ENCODE measurements at places on chromosomes 16 and 17.

DNA sequence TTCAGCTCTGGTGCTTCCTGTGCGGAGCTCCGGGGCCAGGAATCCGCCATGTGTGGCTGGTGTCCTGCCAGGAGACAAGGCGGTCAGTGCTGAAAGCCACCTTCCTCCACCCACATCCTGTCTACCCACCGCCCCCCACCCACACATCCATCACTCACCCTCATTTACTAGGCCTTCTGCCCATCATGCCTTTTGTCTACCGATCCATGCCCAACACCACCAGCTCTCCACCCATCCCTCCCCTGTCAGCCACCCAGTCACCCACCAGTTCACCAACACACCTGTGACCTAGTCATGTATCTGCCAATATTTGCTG is 241.4 kb downstream of the KATNIP start:
- DNase-seq = no peak

- DNase-seq = no peak
Measured at GRCh38 chr16:82082097-82082496, 47.0 kb downstream of the HSD17B2 start.

DNA sequence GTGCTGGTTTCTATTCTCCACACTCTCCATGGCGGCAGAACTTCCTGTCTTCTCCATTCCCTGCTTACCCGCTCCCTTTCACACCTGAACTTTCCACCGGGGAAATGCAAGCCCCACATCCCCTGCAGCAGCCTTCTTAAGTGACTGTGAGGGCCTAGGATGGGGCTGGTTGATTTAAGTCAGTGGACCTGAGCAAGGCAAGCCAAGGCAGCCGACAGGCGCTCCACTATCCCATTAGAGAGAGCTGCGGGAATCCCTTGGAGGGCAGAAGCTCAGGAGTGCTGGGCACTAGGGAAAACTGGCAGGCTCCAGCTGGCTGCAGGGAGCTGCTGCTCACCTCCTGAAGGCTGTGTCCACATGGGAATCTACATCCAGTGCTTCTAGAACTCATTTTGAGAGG is 36.1 kb upstream of the SLC25A19 start:
- no peak for DNase-seq

DNA sequence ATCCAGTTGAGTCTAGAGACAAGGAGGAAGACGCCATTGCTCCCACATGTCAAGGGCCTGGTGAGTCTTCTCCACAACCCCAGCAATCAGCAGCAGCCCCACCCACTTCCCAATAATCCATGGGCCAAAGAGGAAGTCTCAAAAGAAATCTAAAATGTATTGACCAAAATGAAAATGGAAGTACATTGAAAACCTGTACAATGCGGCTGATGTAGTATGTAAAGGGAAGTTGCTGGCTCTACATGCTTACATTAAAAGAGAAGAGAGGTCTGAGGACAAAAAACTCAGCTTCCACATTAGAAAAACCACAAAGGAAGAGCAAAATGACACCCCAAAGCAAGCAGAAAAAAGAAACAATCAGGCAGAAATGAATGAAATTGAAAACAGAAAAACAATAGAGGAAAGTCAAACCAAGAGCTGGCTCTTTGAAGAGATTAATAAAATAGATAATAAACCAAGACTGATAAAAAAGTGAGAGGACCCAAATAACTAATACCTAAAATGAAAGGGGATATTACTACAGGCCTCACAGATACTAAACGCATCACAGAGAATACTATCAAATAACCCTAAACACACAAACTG is 100.6 kb upstream of the METRNL start:
- DNase-seq = no peak

DNA sequence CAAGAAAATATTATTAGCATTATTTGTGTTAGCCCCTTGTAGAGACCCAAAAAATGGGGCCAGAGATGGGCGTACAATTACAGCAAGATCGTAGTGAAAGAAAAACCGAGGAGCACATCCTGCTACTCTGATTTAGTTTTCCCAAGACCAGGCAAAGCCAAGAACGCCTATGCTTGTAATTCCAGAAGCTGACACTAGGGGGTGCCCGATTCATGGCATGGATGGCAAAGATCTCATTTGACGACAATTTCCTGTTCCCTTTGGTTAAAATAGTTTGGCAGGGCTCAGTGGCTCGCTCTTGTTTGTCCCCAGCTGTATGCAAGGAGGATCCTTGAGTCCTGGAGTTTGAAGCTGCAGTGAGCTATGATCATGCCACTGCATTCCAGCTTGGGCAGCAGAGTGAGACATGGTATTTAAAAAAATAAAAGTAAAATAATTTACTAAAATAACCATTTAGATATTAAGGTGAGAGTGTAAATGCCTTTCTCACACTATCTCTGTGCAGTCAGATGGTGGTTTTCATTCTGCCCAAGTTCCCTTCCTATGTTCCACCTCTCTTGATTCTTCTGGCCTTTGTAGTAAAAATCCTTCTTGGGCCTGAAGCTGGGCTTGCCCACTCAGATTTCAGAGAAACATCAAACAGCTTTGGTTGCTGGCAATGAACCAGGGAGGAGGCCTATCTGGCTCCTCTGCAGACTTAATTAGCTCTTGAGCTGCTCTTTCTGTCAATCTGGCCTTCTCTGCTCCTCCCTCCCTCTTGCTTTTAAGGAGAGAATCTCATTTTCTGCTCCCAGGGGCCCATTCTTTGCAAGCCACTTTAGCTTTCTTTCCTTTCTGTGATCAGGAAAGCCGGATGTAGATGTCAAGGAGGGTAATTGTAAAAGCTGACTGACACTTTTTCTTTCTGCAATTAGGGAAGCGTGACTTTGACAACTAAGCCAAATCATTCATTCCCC is 31.2 kb downstream of the TMEM238L start:
- DNase-seq = no peak

GRCh38 chr16:6232056-6232455 is 1100.6 kb upstream of the RBFOX1 start:
- DNase-seq = no peak

DNA sequence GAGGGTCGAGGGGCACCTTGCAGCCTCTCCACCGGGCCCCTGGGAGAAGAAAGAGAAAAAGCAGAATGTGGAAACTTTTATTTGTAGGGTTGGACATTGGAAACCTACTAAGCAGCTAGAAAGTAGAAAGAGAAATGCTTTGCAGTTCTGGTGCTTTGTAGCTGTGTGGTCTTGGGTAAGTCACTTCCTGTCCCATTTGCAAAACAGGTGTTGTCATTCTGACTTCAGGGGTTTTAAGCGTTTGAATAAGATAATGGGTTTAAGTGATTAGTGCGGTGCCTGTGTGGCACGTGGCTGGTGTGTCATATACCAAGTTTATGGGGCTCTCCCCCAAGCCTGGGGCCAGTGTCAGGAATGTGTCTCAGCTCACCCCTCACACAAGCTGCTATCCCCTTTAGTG is 1.6 kb downstream of the CA4 start:
- no peak for DNase-seq

DNA sequence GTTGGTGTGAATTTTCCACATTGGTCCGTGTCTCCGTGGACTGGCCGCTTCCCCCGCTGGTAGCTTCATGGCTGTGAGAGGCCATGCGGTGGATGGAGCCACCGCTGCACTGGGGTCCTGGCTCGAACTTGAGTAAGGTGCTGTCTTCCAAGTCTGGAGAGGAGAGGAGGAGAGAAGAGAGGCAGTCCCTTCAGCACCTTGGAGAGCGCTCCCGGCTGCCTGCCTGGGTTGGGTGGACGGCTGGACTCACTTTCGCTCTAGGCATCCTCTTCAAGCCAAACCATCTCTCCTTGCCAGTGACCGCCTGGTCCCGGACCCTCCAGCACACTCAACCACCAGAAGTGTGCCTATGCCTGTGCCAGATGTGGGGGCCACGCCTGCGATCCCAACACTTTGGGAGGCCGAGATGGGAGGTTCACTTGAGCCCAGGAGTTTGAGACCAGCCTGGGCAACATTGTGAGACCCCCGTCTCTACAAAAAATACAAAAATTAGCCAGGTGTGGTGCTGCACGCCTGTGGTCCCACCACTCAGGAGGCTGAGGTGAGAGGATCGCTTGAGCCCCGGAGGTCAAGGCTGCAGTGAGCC is 6.2 kb downstream of the JPH3 start:
- DNase-seq = peak; percentile 32

DNA sequence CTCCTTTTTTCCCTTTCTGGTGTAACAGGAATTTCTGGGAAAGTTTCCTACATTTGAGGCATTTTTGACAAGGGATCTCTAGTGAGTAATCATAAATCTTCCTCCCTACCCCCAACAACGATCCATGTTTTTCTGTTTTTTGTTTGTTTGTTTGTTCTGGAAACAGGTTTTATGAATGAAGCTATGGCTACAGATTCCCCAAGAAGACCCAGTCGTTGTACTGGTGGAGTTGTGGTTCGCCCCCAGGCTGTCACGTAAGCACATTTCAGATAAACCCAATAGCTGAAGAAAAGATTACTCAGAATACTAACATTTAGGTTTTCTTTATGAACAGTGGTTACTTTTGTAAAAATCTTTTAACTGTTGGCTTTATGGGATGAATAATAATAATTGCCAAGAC is 1.6 kb downstream of the BCAS3 start:
- no peak for DNase-seq

DNA sequence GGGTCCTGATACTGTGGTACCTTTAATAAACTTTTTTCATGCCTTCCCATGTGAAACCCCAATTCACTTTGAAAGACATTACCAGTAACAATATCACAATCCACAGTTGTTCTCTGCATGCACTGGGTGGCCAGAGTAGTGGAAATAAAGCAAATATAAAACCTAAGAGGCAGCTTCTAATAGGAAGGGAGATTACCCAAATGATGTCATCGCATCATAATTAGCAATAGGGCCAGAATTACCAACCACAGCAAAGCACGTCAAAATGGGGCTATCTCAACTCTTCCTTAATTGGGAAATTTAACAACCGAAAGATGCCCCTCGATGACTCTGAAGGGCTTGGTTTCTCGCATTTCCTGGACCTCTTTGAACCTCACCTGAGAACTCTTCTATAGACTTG is 224.8 kb downstream of the GRIN2A start:
- no peak for DNase-seq

DNA sequence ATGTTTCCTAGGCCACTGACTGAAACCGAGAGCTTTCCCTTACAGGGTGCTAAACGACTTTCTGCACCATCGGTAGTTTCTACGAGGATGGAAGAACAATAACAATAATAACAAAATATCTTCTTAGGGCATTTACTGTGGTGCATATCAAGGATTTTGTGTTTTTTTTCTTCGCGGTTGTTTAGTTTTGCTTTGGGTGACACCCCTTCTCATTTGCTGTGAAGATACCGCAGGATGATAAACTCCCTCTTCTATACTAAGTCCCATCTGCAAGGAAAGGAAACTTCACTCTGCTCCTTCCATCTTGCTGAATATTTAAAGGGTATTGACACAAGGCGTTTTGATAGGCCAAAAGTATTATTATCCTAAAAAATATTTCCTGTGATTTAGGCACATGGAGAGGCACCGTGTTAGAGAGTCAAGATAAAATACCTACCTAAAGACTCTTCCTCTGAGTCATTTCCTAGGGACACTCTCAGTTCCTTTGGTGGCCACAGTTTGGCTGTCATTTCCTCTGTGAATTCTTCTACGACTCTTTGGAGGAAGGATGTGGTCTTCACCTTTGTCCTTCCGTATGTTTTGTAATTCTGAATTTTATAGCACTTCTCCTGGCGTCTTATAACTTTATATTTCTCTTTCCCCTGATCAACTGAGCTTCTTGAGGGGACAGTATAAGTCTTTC is 318.8 kb downstream of the CDH13 start:
- no peak for DNase-seq

- no peak for DNase-seq
Measured at GRCh38 chr17:37720989-37721388, 23.9 kb downstream of the HNF1B start.
